ENCODE measurements at places on chromosomes 2 and 18. TPM values are rescaled to one million over a fixed set of nuclear protein-coding genes. Genes with fewer than 3 reads are reported as not detected.

DNA sequence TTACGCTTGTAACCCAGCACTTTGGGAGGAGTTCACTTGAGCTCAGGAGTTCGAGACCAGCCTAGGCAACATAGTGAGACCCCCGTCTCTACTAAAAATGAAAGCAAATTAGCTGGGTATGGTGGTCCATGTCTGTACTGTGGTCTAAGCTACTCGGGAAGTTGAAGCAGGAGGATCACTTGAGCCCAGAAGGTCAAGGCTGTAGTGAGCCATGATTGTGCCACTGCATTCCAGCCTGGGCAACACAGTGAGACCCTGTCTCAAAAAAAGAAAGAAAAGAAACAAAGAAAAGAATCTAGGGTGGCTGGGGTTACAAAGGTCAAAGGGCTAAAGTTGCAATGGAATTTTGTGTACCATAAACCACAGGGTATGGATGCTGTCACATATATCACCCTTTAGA lies 41.3 kb downstream of the KIF3C start:
- no peak for DNase-seq

DNA sequence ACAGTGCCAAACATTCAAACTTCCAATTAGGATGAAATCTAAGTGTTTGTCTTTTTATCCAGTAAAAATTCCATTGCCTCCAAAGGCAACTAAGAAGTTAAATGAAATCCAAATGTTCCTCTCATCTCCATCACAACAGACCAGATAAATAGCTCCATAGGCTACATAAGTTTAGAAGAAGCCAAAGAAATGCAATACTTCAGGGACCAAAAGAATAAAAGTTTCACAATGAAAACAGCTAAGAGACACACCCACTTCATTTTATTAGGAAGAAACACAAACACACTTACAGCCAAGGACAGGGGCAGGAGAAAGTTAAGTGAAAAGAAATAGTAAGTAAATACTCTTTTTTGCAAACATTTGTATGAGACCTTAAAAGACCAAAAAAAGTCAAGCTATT lies 88.5 kb upstream of the CCDC150 start:
- DNase-seq: no peak

GRCh38 chr2:167475791-167476190 lies 587.5 kb downstream of the XIRP2 start:
- no peak for DNase-seq

OTX1 gene
- not detected for polyA plus RNA-seq

ADGRF3 gene
- polyA plus RNA-seq: 2.7 TPM

GRCh38 chr2:120869036-120869729 lies 133.5 kb downstream of the GLI2 start:
- DNase-seq: no peak

DNA sequence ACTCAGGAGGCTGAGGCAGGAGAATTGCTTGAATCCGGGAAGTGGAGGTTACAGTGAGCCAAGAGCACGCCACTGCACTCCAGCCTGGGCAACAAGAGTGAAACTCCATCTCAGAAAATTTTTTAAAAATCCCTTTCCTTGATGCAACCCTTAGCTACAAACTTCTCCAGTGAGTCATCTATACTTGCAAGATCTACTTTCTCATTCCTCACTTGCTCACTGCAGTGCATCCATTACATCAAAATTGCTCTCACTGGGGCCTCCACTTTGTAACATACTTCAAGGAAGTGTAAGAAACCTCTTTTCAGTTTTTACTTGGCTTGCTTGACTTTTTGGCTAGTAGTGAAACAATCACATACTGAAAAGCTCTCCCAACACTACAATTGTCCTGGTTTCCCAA lies 65.3 kb downstream of the REEP1 start:
- DNase-seq: no peak

DNA sequence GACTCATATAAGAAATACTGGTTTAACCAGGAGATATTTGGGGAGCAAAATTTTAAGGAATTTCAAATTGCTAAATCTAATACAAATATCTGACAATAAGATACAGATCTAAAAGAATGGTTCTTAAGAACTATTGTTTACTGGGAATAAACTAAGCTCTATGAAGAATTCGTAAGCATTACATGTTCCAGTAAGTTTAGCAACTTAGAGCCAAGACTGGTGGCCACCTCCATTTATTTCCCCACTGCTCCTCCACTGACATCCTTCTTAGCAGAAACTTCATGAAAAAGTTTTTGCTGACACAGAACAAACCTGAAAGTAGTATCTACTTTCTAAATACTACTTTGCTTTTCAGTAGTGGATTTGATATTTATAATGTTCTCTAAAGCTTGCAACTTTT lies 83.0 kb downstream of the ACSL3 start:
- no peak for DNase-seq

- DNase-seq: no peak
Observed at GRCh38 chr2:54403512-54404238, 52.5 kb upstream of the SPTBN1 start.

ELOA2 gene
- polyA plus RNA-seq: not detected

SPOPL gene
- polyA plus RNA-seq: 28.0 TPM

Measured in right renal cortex interstitium (tissue), 3 donors.